ENCODE measurements at places on chromosomes 16 and 17.
A peak's percentile ranks its signal among the peaks of the same experiment; 100 is the strongest.

- peaks cover 22% of the 10 kb centered on the region for H3K4me1 ChIP-seq
- no peak for DNase-seq
- no peaks in the 10 kb centered on the region for H3K36me3 ChIP-seq
Measured at GRCh38 chr17:56710986-56711385, 117.5 kb downstream of the NOG start.

DNA sequence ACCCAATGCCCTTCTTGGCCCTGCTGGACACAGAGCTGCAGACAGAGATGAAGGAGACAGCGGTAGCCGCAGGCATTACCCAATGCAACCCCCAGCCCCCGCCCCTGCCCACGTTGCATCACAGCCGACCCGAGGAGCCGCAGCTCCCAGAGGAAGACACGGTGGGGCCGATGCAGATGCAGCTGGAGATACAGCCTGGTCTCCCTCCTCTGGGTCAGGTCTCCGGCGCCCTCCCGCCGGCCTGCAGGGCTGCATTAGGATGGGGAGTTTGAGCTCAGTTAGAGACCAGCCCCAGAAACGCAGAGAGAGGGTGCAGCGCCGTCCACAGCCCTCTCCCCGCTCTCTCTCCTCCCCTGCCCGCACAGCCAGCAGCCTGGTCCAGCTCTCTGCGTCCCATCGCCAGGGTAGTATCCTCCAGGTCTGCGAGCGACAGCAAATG is 19.4 kb upstream of the UBE2I start:
- no peak overlapping the region for H3K4me3 ChIP-seq
- H3K36me3 ChIP-seq = no peaks in the 10 kb centered on the region

DNA sequence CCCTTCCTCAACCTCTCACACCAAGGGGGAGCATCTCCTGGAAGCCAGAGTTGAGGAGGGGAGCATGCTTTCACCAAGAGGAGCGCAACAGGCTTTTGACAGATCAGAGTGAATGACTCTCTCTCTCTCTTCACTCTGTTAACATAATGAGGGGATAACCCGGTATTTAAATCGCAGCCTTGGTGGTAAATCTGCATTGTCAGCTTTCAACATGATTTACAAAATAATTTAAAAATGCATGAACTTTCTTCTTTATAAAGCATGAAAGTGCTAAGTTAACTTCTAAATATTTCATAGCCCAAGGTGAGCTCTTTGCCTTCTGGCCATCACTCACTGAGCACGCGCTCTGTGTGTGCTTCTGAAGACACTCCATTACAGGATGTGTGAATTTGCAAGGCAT is 61.8 kb downstream of the TMEM114 start:
- no peak overlapping the region for H3K27ac ChIP-seq
- H3K27me3 ChIP-seq = peaks cover 43% of the 10 kb centered on the region
- H3K4me1 ChIP-seq = no peaks in the 10 kb centered on the region
- no peak overlapping the region for H3K4me3 ChIP-seq

DNA sequence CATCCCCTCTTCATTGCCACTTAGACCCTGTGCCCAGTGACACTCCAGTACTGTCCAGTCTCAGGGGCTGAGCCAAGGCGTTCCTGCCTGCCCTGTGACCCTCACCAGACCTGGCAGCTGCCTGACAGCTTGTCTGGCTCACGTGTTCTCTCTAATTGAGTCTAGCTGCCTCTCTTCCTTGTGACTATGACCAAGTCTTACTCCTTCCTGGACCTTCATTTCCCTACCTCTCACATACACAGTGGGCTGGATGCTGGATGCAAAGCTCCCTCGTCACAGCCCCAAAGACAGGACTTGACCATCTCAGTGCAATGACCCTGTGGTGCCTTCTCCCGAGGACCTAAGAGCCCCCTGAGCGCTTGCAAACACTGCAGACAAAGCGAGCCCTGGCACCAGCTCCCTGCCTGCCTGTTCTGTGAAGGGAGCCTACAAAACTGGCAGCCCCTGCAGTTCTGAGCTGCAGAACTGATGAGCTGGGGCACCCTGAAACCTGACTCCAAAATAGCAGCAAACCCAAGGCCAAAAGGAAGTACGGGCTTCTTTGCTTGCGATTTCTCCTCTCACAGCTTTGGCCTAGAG is 1.7 kb downstream of the DEXI start:
- H3K36me3 ChIP-seq = peaks cover 17% of the 10 kb centered on the region
- no peak overlapping the region for H3K27ac ChIP-seq
- peak overlapping the region; percentile 51 for H3K4me3 ChIP-seq
- no peaks in the 10 kb centered on the region for H3K27me3 ChIP-seq

GRCh38 chr16:89395150-89396142 is 94.9 kb downstream of the ANKRD11 start:
- H3K36me3 ChIP-seq = peaks cover 29% of the 10 kb centered on the region
- no peak overlapping the region for H3K27ac ChIP-seq
- peak; percentile 80 for DNase-seq
- no peak overlapping the region for H3K4me3 ChIP-seq
- H3K27me3 ChIP-seq = no peaks in the 10 kb centered on the region
- peaks cover 15% of the 10 kb centered on the region for H3K4me1 ChIP-seq

DNA sequence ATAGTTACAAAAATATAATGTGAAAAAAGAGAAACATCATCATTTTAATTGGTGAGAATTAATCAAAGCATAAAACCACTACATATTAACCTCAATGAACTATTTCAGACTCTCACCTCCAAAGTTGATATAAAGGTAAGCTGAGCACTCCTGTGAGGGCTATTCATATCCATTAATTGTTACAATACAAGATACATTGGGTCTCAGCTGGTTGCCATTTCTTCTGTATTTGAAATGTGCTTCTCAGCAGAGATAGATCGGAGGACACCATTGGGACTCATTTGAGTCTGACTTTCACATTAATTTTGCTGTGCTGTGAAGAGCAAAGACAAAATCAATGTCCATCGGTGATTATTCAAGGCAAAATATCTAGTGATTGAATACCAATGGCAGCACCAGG is 459.5 kb upstream of the GOT2 start:
- no peak overlapping the region for H3K27ac ChIP-seq
- no peaks in the 10 kb centered on the region for H3K36me3 ChIP-seq
- no peaks in the 10 kb centered on the region for H3K4me1 ChIP-seq

DNA sequence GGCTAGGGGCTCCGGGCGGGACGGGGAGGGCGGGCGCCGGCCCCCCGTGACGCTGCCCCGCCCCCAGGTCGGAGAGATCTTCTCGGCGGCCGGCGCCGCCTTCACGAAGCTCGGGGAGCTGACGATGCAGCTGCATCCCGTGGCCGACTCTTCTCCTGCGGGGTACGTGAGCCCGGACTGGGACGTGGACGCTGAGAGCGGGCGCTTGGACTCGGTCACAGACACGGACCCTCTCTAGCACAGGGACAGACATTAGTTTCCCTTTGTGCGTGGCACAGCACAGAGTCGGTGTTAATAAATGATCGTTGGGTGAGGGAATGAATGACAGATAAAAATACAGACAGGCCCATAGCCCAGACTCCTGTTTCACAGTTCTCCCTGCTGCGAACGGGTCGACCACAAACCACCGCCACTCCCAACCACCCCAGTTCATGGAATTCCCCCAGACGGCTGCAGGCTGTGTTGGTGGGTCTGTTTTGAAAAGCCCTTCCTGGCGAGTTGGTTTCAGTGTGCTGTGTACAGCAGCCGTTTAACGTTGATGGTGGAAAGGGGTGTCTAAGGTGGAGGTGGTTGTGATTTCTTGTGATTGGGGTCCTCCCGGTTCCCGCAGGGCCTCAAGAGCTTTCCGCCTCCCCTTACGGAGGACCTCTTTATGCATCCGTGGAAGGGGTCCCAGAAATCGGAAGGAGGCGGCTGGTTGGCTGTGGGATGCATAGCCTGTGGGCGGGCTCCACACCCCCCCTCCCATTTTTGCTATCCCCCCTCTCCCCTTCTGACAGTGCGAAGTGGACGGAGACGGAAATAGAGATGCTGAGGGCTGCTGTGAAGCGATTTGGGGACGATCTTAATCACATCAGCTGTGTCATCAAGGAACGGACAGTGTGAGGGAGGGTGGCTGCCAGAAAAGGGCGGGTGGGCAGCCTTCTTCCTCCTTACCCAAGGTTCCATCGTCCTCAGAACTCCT is 2.9 kb downstream of the RNASEK start:
- H3K27ac ChIP-seq = peak overlapping the region; percentile 86
- peak; percentile 70 for DNase-seq
- peaks cover 19% of the 10 kb centered on the region for H3K36me3 ChIP-seq
- H3K27me3 ChIP-seq = no peaks in the 10 kb centered on the region
- H3K4me1 ChIP-seq = peaks cover 39% of the 10 kb centered on the region
- peak overlapping the region; percentile 68 for H3K4me3 ChIP-seq

DNA sequence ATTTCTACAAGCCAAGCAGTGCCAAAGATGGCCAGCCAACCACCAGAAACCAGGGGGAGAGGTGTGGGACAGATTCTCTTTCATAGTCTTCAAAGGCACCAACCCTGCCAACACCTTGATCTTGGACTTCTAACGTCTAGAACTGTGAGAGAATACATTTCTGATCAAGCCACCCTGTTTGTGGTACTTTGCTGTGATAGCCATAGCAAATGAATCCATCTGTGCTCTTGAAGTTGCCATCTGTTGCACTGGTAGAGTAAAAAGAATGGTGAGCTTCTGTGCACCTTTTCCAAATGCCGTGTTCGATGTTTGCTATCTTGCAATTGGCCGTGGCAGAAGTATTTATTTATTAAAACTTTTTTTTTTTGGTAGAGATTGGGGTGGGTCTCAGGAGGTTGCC is 16.7 kb upstream of the ADGRG1 start:
- no peak for DNase-seq
- H3K27ac ChIP-seq = no peak overlapping the region
- H3K36me3 ChIP-seq = no peaks in the 10 kb centered on the region
- H3K27me3 ChIP-seq = no peaks in the 10 kb centered on the region
- no peak overlapping the region for H3K4me3 ChIP-seq
- H3K4me1 ChIP-seq = peaks cover 13% of the 10 kb centered on the region

- no peaks in the 10 kb centered on the region for H3K4me1 ChIP-seq
- H3K27me3 ChIP-seq = no peaks in the 10 kb centered on the region
- H3K4me3 ChIP-seq = no peak overlapping the region
Measured at GRCh38 chr16:21994856-21995465, 6.0 kb downstream of the PDZD9 start.

GRCh38 chr17:72053449-72053848 is 67.4 kb upstream of the SOX9 start:
- H3K27ac ChIP-seq = no peak overlapping the region
- no peak overlapping the region for H3K4me3 ChIP-seq
- H3K36me3 ChIP-seq = no peaks in the 10 kb centered on the region
- no peaks in the 10 kb centered on the region for H3K4me1 ChIP-seq

GRCh38 chr16:17396762-17397498 is 73.8 kb downstream of the XYLT1 start:
- H3K27ac ChIP-seq = no peak overlapping the region
- no peak overlapping the region for H3K4me3 ChIP-seq
- H3K36me3 ChIP-seq = no peaks in the 10 kb centered on the region
- H3K4me1 ChIP-seq = peaks cover 16% of the 10 kb centered on the region

- no peak for DNase-seq
- H3K36me3 ChIP-seq = no peaks in the 10 kb centered on the region
- H3K4me3 ChIP-seq = no peak overlapping the region
Measured at GRCh38 chr17:71055128-71055527, 885.8 kb downstream of the KCNJ2 start.

- H3K36me3 ChIP-seq = no peaks in the 10 kb centered on the region
- H3K27me3 ChIP-seq = no peaks in the 10 kb centered on the region
- DNase-seq = no peak
- H3K4me1 ChIP-seq = no peaks in the 10 kb centered on the region
Measured at GRCh38 chr16:64617836-64618476, 503.9 kb downstream of the CDH11 start.

- no peak overlapping the region for H3K4me3 ChIP-seq
- DNase-seq = no peak
- H3K27me3 ChIP-seq = no peaks in the 10 kb centered on the region
- H3K27ac ChIP-seq = no peak overlapping the region
Measured at GRCh38 chr17:2151358-2152033, 96.6 kb downstream of the HIC1 start.

GRCh38 chr17:49200423-49201083 is 9.8 kb downstream of the GNGT2 start:
- peaks cover 17% of the 10 kb centered on the region for H3K27me3 ChIP-seq
- no peak overlapping the region for H3K4me3 ChIP-seq
- no peaks in the 10 kb centered on the region for H3K4me1 ChIP-seq
- no peak overlapping the region for H3K27ac ChIP-seq
- H3K36me3 ChIP-seq = no peaks in the 10 kb centered on the region

- peaks cover 4% of the 10 kb centered on the region for H3K27me3 ChIP-seq
- no peak for DNase-seq
- peaks cover 11% of the 10 kb centered on the region for H3K4me1 ChIP-seq
- H3K27ac ChIP-seq = no peak overlapping the region
- no peak overlapping the region for H3K4me3 ChIP-seq
Measured at GRCh38 chr17:39212195-39212810, 12.2 kb downstream of the RPL19 start.

GRCh38 chr16:87584271-87584670 is 18.0 kb upstream of the JPH3 start:
- peak; percentile 48 for DNase-seq
- no peaks in the 10 kb centered on the region for H3K27me3 ChIP-seq
- no peak overlapping the region for H3K4me3 ChIP-seq
- H3K27ac ChIP-seq = peak overlapping the region; percentile 98
- H3K36me3 ChIP-seq = no peaks in the 10 kb centered on the region

- H3K4me3 ChIP-seq = no peak overlapping the region
- no peak overlapping the region for H3K27ac ChIP-seq
- no peaks in the 10 kb centered on the region for H3K27me3 ChIP-seq
- no peaks in the 10 kb centered on the region for H3K4me1 ChIP-seq
- DNase-seq = no peak
- no peaks in the 10 kb centered on the region for H3K36me3 ChIP-seq
Measured at GRCh38 chr16:61909074-61909473, 127.2 kb downstream of the CDH8 start.

- H3K4me1 ChIP-seq = peaks cover 32% of the 10 kb centered on the region
- no peaks in the 10 kb centered on the region for H3K27me3 ChIP-seq
- DNase-seq = no peak
- H3K36me3 ChIP-seq = peaks cover 50% of the 10 kb centered on the region
- peak overlapping the region; percentile 83 for H3K27ac ChIP-seq
Measured at GRCh38 chr17:77089124-77089490, 51.7 kb upstream of the SEC14L1 start.

DNA sequence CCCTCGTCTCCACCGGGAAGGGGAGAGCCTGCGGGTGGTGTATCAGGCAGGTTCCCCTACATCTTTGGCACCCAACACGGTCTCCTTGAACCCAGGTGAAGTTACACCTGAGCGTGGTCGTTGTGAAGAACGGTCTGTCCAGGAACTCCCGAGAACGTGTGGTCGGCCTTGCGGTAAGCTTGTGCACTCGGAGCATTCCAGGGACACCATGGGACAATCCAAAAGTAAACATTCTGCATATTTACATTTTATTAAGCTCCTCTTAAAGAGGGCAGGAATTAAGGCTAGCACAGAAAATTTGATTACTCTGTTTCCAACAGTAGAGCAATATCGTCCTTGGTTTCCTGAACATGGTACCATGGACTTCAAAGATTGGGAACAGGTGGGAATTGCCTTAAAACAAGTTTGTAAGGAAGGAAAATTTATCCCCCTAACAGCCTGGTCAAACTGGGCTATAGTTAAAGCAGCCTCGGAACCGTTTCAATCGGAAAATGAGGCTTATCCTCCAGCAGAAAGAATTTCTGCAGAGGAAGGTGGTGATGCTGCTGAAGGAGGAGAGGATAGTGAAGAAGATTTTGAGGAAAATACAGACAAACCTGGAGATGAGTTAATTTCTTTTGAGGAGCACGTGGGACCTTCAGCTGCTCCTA is 18.2 kb downstream of the ALOX15B start:
- no peaks in the 10 kb centered on the region for H3K4me1 ChIP-seq
- H3K27ac ChIP-seq = no peak overlapping the region
- DNase-seq = no peak
- no peak overlapping the region for H3K4me3 ChIP-seq

Data from SJSA1 (cell line).